ENCODE measurements at places on chromosomes 11 and 22.

GRCh38 chr11:120220747-120221037 is 9.9 kb downstream of the OAF start:
- no peak overlapping the region for H3K27ac ChIP-seq
- no peak overlapping the region for H3K4me3 ChIP-seq
- no peaks in the 10 kb centered on the region for H3K36me3 ChIP-seq
- no peak for DNase-seq
- H3K4me1 ChIP-seq = peaks cover 59% of the 10 kb centered on the region

- H3K36me3 ChIP-seq = no peaks in the 10 kb centered on the region
- no peak overlapping the region for H3K4me3 ChIP-seq
- H3K27ac ChIP-seq = peak overlapping the region; percentile 75
- DNase-seq = no peak
- H3K4me1 ChIP-seq = no peaks in the 10 kb centered on the region
- H3K27me3 ChIP-seq = peaks cover 6% of the 10 kb centered on the region
These were observed 218.1 kb upstream of the SORL1-AS1 start for GRCh38 chr11:121670805-121671282.

DNA sequence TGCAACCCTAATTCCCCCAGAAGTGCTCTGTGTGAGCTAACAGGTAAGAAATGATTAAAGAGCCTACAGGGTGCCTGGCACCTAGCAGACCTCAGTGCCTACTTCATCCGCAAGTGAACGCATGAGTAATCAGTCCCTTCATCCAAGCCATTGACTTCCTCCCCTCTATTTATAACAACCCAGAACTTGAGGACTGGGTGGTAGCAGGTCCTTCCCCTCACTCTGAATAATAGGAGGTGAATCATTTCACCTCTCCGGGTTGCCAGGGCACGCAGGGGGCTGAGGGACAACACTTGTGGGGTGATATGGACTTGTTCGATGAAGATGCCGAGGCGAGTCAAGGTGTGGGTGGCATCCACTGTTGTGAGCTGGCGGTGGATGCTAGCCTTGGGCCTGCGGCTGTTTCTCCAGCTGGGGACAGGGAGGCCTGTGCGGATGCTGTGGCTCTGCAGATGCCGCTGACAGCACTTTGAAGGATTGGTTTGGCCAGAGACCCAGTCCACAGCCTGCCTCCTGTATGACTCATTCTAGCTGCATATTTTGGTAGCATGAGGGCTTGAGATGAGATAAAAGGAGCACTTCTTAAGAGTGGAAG is 11.7 kb upstream of the SORL1-AS1 start:
- H3K36me3 ChIP-seq = no peaks in the 10 kb centered on the region
- peaks cover 60% of the 10 kb centered on the region for H3K4me1 ChIP-seq
- H3K27ac ChIP-seq = peak overlapping the region; percentile 88
- H3K4me3 ChIP-seq = no peak overlapping the region

GRCh38 chr11:59187587-59187986 is 15.7 kb downstream of the DTX4 start:
- no peak overlapping the region for H3K4me3 ChIP-seq
- no peaks in the 10 kb centered on the region for H3K27me3 ChIP-seq
- peaks cover 4% of the 10 kb centered on the region for H3K36me3 ChIP-seq
- DNase-seq = peak; percentile 16

DNA sequence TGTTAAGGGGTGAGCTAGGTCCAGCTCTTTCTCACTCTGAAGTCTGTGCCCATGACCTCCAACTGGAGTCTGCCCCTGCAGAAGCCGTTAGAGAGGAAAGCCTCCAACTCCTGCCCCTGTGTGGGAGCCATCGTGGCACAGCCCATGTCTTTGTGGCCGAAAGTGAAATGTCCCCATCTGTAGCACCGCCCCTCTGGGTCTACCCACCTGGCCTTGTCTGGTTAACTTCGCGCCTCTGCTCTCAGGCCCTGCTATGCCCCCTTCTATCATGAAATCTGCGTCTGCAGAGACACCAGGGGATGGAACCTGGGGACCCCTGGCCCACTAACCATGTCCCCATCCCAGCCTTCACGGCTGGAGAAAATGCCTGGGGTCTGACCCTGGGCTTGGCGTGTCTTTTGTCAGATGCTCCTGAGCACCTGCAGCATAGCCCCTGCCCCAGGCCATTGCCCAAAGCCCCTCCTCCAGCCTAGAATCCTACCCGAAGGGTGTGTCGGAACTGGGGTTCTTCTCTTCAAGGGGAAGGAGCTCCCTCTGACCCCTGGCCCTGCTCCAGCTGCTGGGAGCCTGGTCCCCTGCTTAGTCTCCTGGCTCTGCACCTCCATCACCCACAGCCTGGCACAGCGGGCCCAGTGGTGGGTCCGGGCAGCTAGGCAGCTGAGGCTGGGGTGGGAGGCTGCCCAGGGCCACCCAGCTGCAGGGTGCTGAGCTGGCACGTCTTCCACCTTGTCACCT is 35.8 kb upstream of the HMOX1 start:
- no peak overlapping the region for H3K27ac ChIP-seq
- peaks cover 21% of the 10 kb centered on the region for H3K4me1 ChIP-seq
- H3K27me3 ChIP-seq = no peaks in the 10 kb centered on the region
- H3K4me3 ChIP-seq = no peak overlapping the region
- DNase-seq = no peak

GRCh38 chr22:32596471-32596870 is 121.9 kb downstream of the FBXO7 start:
- no peaks in the 10 kb centered on the region for H3K27me3 ChIP-seq
- H3K4me3 ChIP-seq = no peak overlapping the region
- no peak for DNase-seq
- H3K27ac ChIP-seq = no peak overlapping the region

- no peaks in the 10 kb centered on the region for H3K27me3 ChIP-seq
- H3K4me1 ChIP-seq = peaks cover 32% of the 10 kb centered on the region
- no peak overlapping the region for H3K4me3 ChIP-seq
- H3K36me3 ChIP-seq = no peaks in the 10 kb centered on the region
- peak overlapping the region; percentile 81 for H3K27ac ChIP-seq
These were observed 39.6 kb downstream of the TSPAN18 start for GRCh38 chr11:44766112-44766971.

- H3K4me3 ChIP-seq = no peak overlapping the region
- no peak for DNase-seq
- H3K4me1 ChIP-seq = no peaks in the 10 kb centered on the region
- H3K27me3 ChIP-seq = peaks cover 28% of the 10 kb centered on the region
- no peaks in the 10 kb centered on the region for H3K36me3 ChIP-seq
These were observed 7.3 kb upstream of the CEP295 start for GRCh38 chr11:93654226-93654625.

GRCh38 chr11:43853781-43854180 is 26.9 kb upstream of the ALKBH3 start:
- no peaks in the 10 kb centered on the region for H3K4me1 ChIP-seq
- H3K27me3 ChIP-seq = no peaks in the 10 kb centered on the region
- DNase-seq = no peak
- no peaks in the 10 kb centered on the region for H3K36me3 ChIP-seq
- H3K27ac ChIP-seq = peak overlapping the region; percentile 36

DNA sequence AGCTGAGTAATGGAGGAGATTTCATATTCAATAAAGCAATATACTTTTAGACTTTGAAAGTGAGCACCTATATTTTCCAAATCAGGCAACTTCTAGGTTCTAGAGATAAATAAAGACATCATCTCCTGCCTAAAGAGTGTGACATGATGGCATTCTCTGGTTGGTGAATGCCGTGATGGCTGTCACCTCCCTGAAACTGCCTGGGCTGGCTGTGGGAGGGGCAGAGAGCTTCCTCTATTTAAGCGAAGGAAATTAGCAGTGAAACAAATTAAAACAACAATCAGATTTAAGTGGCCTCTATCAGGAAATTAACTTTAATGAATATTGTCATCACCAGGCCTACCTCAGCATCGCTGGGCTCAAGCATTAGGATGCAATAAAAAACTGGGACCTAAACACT is 113.9 kb downstream of the ARL14EP start:
- DNase-seq = no peak
- H3K4me1 ChIP-seq = no peaks in the 10 kb centered on the region
- H3K4me3 ChIP-seq = no peak overlapping the region
- no peaks in the 10 kb centered on the region for H3K27me3 ChIP-seq
- H3K27ac ChIP-seq = no peak overlapping the region
- no peaks in the 10 kb centered on the region for H3K36me3 ChIP-seq

DNA sequence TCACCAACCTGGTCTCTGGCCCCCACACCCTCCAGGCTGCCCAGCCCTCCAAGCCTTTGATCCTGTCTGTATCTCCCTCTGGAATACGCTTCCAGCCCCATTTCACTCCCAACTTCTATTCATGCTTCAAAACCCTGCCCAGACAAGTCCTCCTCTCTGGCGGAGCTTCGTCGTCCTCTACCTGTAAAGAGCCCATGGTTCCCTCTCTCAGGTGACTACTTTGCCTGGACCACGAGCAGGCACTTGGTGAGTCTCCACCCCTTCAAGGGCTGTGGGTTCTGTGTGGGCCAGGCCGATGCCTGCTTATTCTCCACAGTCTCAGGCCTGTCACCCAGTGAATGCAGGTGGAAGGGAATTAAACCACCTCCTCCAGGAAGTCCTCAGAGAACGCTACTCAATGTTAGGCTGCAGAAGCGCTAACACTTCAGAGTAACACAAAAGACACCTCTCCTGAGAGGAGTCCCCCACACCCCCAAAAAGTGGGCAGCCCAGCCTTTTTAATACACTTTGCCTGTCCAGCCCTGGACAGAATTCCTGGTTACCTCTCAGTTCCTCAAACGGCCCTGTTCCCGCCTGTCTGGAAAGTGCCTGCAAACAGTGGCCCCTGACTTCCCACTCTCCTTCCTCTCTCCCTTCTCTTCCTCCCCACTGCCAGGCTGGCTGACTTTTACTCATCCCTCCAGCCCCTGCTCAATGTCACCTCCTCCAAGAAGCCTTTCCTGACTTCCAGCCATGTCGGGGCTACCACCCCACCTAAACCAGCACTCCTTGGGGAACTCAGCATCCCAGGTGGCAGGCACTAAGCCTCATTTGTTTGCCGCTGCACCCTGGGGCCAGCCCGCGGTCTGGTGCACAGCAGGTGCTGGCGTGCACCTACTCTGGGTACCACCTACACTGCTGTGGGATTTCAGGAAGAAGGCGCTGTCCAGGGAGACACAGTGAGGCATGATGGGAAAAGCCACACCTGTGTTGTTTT is 9.0 kb downstream of the RAC2 start:
- peaks cover 37% of the 10 kb centered on the region for H3K4me1 ChIP-seq
- no peaks in the 10 kb centered on the region for H3K36me3 ChIP-seq
- H3K27me3 ChIP-seq = no peaks in the 10 kb centered on the region

DNA sequence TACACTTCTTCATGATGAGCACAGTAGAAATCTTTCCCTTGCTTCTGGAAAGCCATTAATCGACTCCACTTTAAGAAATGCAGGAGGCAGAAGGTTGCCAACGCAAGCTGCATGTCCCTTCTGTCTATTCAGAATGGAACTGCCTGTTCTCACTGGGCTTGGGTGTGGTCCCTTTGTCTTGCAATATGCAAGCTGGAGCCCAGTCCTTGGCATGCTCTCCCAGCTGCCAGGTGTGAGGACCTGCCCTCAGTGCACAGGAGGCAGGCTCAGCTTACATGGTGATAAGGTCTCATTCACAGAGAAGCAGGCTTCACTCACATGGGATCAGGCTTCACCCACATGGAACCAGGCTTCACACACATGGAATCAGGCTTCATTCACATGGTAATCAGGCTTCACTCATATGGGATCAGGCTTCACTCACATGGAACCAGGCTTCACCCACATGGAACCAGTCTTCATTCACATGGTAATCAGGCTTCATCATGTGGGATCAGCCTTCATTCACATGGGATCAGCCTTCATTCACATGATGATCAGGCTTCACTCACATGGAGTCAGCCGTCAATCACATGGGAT is 59.2 kb upstream of the USP47 start:
- H3K36me3 ChIP-seq = no peaks in the 10 kb centered on the region
- H3K4me3 ChIP-seq = no peak overlapping the region
- H3K4me1 ChIP-seq = peaks cover 25% of the 10 kb centered on the region
- no peak overlapping the region for H3K27ac ChIP-seq
- no peaks in the 10 kb centered on the region for H3K27me3 ChIP-seq

GRCh38 chr11:126165311-126165720 is 46.1 kb downstream of the RPUSD4 start:
- no peaks in the 10 kb centered on the region for H3K27me3 ChIP-seq
- H3K4me1 ChIP-seq = peaks cover 7% of the 10 kb centered on the region
- H3K4me3 ChIP-seq = no peak overlapping the region
- no peaks in the 10 kb centered on the region for H3K36me3 ChIP-seq
- DNase-seq = no peak

DNA sequence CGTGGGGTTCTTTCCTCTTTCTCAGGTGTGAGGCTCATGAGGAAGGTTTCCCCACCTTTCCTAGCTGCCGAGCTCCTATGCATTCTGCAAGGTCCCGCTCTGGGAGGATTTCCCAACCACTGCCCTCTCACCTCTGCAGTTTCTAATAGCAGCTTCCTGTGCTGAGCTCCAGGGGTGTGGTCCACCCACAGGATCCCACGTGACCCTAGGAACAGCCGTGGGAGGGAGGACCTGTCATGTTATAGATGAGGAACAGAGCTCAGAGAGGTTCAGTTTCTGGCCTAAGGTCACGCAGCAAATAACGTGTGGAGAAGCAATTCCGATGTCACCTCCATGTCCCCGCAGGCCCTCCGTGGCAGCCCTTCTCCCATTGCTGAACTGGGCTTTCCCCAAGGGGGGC is 38.5 kb downstream of the FLRT1 start:
- no peak for DNase-seq
- no peak overlapping the region for H3K4me3 ChIP-seq
- H3K27ac ChIP-seq = no peak overlapping the region
- no peaks in the 10 kb centered on the region for H3K27me3 ChIP-seq

- no peaks in the 10 kb centered on the region for H3K27me3 ChIP-seq
- no peak for DNase-seq
- H3K36me3 ChIP-seq = no peaks in the 10 kb centered on the region
- no peak overlapping the region for H3K4me3 ChIP-seq
These were observed 3.0 kb upstream of the NRGN start for GRCh38 chr11:124736736-124737135.

GRCh38 chr11:21909145-21909544 is 283.7 kb upstream of the ANO5 start:
- H3K4me1 ChIP-seq = no peaks in the 10 kb centered on the region
- H3K27ac ChIP-seq = no peak overlapping the region
- no peak overlapping the region for H3K4me3 ChIP-seq
- no peak for DNase-seq
- H3K27me3 ChIP-seq = no peaks in the 10 kb centered on the region

DNA sequence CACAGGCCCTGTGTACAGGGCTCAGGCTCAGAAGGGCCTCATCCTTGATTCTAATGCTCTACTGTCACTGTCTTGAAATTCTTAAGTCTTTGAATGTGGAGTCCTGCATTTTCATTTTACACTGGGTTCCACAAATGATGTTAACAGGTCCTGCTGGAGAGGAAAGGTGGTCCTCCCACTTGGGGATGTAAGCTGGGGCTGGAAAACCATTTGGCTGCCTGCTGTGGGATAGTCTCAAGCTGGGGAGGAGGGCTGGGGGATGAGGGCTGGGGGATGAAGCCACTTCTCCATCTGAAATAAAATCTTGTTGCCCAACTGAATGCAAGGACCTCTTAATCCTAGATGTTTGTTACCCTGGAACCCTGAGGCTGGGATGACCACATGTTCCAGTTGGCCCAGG is 423.0 kb downstream of the TENM4 start:
- H3K4me3 ChIP-seq = no peak overlapping the region
- no peaks in the 10 kb centered on the region for H3K27me3 ChIP-seq
- no peak for DNase-seq

All from esophagus squamous epithelium (tissue), 5 donors.